ENCODE measurements at places on chromosomes 6 and 20.

DNA sequence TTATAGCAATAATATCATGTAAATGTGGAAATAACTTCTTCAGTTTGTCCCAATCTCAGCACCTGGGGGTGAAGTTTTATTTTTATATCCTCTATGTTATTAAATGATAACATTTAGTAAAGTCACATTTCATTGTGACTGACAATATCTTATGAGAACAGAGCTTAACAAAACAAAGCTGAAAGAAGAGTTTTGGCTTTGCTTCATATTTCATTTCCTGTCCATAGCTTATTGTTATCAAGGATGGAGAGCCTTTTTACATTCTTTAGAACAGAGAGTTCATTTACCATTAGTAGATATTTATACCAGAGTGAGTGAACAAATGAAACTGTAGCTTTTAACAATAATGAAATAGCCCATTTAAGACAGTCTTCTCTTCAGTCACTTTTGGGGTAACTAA lies 231.9 kb upstream of the SGK1 start:
- no peak for DNase-seq

DNA sequence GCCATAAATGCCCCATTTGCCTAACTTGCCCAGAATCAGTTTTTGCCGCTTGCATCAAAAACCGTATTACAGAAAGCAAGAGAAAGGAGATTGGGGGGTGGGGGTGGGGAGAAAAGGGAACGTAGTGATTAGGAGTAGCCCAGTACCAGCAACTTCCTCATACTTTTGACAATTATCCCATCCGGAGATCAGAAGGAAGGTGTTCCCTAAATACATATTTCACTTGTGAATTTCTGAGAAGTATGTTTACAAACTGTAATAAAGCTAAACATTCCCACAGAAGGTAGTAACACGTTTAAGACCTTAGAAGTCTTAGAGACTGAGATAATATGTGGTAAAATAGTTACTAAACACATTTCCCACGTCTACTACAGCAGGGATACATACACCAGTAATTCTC lies 14.5 kb downstream of the PREP start:
- no peak for DNase-seq

DNA sequence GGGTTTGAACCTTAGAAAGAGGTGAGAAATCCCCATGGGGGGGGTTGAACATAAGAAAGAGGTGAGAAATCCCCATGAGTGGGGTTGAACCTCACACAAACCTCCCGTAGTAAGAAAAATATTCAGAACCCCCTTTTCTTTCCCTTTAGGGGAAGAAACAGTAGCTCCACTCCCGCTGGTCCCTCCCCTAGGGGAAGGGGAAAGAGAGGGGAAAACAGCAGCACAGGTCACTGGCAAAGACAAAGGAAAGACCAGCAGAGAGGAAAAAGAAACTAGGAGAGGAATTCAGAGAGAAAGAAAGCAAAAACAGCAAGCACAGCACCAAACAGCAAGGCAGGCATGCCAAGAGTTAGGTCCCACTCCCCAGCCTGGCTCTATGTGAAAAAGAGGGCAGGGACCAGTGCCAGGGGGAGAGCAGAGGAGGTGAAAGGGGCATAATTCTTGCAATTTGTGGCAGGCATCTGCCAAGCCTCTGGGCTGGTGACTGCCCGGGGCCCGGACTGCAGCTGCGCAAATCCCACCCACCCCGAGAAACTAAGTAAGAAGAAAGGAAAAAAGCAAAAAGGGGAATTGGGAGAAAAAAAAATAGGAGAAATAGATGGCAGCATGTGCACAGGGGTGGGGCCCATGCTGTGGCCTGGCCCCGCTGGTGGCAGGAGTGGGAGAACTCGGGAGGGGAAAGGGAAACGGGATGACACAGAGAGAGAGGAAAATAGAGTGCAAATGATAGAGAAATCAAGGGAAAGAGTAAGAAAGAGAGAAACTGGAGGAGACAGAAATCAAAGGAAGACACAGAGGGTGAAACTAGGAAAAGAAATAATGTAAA lies 15.1 kb upstream of the GOPC start:
- no peak for DNase-seq

DNA sequence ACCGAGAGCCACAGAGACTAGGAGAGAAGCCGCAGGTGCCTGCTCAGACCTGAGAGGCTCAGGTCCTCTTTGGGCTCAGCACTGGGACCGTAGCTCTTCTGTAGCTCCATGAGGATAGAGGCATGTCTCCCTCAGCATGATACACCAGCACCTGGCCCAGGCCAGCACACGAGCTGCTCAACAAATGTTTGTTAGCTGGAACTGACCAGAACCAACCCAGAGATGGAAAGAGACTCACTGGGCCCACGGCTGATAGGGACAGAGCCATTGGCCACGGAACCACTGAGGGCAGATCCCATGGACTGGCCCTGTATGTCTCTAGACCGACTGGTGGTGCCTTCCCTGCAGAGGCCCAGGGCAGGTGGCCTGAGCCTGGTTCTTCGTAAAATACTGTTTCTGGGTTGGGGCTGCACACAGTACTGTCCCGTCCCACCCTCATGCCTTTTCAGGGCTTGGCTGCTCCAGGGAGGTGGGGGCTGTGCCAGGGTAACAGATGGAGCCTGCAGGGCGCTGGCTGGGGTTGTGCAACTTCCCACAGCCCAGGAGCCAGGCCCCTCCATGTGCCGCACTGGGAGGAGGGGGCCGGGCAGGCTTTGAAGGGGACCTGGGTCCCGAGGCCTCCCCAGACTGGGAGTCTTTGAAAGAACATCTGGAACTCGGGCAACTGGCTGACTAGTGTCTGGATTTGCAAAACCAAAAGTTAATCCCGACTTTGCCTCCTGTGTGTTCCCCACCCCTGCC lies 5.2 kb downstream of the C20orf204 start:
- no peak for DNase-seq

GRCh38 chr6:161507375-161507774 lies 233.5 kb upstream of the AGPAT4 start:
- DNase-seq: no peak

DNA sequence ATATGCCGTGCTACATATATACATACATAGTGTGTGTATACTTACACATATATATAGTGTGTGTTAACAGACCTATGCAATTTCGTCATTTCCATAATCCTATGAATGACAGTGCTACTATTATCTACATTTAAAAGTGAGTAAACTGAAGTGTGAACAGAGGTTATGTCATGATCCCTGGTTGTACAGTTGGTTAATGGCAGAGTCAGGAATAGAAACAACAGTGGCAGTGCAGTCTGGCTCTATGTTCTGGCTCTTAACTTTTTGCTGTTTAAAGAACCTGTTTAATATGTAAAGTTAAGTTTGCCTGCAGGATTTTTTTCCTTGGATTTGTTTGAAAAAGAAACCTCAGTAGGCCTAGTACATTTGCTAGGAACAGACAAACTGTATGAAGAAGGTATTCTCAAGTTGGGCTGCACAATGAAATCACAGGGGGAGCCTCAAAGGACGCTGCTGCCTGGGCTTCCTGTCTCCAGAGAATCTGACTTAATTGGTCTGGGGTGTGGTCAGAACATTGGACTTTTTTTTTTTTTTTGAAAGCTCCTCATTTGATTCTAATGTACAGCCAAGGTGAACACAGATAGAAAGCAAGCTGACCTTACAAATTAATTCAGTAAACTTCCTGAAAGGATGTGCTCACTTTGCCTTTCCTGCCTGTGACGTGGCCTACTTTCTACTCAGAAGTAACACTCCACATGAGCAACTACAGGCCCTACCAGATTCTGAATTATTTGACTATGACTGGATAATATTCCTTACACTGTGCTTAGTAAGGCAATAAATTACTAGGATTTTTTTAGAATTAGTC lies 29.4 kb downstream of the PLCB1 start:
- no peak for DNase-seq

- no peak for DNase-seq
Measured at GRCh38 chr6:150029749-150030148, 4.4 kb upstream of the RAET1L start.

DNA sequence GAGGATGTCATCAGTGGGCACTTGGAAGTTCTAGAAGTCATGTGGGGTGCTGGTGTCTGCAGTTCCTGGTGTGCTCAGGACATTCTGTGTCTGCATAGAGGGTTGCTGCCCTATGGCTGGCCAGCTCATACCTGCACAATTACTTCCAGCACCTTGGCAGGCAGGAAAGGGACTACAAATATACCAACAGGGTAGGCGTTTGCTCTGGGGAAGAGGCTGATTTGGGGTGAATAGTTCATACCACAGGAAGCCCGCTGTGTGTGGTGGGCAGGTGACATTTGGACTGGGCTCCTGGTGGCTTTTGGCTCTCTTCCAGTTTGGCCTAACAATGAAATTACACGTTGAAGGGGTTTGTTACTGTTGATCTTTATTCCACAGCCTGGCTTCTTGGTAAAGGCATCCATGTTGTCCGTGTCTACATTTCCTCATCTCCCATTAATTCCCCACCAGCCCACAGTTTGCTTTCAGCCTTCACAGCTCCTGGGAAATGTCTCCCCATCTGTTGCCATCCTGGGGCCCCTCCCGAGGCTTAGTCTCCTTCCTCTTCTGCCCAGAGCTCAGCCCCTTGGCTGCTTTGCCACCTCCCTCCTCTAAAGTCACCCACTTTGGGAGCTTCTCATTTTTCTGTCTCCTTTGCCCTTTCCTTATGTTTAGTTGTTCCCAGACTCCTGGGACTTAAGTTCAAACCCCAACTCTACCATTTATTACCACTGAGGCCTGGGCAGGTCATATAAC lies 88.1 kb downstream of the RSPH3 start:
- DNase-seq: peak; percentile 10

- no peak for DNase-seq
Measured at GRCh38 chr6:63245420-63245819, 34.2 kb downstream of the FKBP1C start.

DNA sequence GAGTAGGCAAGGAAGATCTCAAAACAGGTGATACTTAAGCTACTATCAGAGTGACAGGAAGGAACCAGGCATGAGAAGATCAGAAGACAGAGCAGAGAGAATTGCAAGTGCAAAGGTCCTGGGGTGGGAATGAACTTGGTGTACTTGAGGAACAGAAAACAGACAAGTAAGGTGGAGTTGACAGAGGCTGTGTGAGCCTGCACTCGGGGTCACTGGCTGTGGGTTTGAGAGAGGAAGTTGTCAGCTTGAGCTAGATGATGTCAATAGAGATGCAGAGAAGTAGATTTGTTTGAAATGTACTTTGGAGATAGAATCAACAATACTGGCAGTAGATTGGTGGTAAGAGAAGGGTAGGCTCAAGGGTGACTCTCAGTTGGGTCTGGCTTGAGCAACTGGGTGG lies 209.5 kb downstream of the CLIC5 start:
- peak; percentile 41 for DNase-seq

DNA sequence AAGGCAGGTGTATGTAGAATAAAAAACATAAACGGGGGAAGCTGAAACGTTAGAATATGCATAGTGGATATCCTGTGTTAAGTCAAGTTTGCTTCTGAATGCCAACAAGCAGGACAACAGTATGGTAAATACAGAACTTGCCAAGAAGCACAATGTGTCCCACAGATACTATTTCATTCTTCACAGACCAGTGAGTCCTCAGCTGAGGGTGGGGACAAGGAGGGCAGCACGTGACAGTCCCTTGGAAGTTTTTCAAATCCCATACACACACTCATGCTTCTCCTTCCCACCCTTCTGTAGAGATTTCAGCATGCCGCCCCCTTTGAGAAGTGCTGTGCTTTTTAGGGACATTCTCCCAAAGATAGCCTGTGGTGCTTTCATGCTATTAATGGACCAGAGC lies 268.5 kb upstream of the ECI2 start:
- no peak for DNase-seq

GRCh38 chr6:41443616-41444525 lies 102.3 kb upstream of the FOXP4 start:
- no peak for DNase-seq

DNA sequence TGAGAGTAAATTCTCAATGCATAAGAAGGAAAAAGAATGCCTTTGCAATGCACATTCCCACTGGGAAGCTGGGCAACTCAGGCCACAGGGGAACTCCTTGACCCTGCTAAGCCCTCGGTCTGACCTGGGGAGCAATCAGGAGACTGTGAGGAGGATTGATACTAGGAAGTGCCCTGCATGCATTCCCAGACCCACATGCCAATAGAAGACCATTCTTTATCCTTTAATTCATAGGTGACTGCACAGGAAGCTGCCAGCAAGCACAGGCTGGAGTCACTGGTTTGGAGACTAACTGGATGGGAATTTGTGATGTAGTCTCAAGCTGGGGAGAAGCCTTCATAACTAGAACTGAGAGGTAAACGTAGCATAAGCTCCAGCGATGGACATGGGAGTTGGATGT lies 1012.7 kb downstream of the EYS start:
- DNase-seq: no peak

DNA sequence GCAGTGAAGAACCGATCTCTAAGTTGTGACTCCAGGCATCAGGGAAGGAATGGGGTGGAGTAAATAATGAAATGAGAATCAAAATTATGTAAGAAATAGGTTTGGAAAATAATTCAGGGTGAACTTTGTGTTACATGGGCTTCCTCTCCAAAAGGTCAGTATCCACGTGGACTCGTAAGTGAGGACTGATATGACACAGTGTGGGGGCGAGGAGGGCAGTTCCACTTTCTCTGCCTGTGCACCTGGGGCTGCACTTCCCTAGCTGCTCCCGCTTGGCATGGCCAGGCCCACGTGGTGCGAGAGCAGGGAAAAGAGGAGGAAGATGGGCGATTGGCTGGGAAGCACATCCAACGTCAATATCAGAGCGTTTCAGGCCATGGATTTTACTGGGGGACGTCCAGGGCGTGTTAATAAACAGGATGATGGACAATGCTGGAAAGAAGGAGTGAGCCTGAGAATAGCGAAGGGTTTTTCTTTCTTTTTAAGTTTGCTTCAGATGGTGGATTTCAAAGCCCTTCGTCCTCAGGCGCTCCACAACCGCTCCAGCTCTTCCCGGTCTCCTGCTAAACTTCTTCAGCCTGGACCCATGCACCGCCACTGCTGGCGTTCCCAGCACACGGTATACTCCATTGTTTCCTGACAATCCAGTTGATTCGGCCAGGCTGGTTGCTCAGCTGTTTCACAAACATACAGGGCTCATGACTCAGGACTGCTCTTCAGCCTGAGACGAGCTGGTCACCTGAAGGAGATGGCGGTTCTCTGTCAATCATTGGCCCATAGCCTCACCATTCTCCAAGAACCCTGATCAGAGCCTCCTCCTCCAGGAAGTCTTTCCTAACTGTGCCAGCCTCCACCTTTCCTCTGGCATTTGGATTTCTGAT lies 11.8 kb downstream of the CCR6 start:
- no peak for DNase-seq

- DNase-seq: no peak
Measured at GRCh38 chr20:25453035-25453810, 45.8 kb downstream of the GINS1 start.

- DNase-seq: no peak
Measured at GRCh38 chr6:4574007-4574406, 202.2 kb upstream of the CDYL start.

- no peak for DNase-seq
Measured at GRCh38 chr6:10695086-10695657, 400 bp downstream of the PAK1IP1 start.

GRCh38 chr6:149179431-149179830 lies 138.1 kb upstream of the TAB2 start:
- no peak for DNase-seq
